Foreskin keratinocyte (primary cell): ENCODE measurements at places on chromosomes 4 and X. TPM values are rescaled to one million over a fixed set of nuclear protein-coding genes. Genes with fewer than 3 reads are reported as not detected.

- DNase-seq, result peak; percentile 9
Measured at GRCh38 chr4:109298279-109299010, 4.0 kb downstream of the COL25A1 start.

GRCh38 chrX:87006561-87006960 lies 511.0 kb upstream of the KLHL4 start:
- no peak for DNase-seq

GRCh38 chrX:151030845-151031244 lies 47.7 kb downstream of the HMGB3 start:
- no peak for DNase-seq

GRCh38 chr4:41132055-41132683 lies 82.2 kb downstream of the APBB2 start:
- peak; percentile 62 for DNase-seq

DNA sequence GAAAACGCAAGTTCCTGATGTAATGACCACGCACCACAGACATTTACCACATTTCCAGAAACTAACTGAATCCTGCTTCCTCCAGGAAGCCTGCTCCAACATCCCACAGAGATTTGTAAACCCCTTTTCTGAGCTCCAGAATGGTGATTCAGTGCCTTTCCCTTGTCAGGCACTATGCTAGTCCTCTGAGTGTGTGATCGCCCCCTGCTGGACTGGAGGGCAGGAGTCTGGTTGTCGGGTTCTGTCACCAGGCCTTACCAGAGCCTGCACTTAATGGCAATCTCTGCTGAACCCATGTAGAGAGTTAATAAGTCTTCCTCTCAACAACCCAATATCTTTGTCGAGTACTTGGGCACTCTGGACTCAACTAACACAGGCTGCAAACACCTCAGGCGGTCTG lies 14.5 kb upstream of the KDM5C start:
- no peak for DNase-seq

DNA sequence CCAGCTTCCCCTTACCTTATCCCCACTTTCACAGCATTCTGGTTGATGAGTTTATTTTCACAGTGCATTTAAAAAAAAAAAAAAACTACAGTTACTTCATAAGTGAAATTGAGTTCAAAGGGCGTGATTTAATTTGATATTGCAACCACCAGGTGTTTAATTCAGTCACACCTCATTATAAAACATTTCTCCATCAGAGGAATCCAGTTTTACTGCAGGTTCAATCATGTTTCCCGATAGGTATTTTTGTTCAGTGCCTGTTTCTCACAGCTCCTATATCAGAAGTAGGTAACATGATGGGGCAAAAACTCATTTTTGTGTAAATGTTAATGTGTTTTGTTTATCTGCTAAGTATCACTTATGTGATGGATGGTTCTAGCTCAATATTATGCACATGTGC lies 102.3 kb upstream of the PCDH7 start:
- peak; percentile 68 for DNase-seq

DNA sequence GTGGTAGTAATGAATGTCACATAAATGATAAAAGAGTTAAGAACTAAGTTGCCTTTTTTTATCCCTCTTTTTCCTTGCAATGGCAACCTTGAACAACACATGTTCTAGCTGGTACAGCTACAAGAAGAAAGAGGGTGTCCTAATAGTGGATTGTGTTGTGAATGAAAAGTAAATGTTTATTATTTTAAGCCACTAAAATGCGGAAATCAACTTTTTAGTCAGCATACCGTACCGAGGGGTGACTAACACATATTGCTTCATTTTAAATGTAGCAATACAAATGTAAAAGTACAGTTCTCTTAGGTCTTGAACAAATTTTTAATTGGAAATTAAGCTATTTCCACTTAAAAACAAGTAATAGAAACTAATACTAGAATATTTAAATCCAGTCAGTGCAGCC lies 17.7 kb upstream of the AP1AR start:
- DNase-seq, result no peak

DNA sequence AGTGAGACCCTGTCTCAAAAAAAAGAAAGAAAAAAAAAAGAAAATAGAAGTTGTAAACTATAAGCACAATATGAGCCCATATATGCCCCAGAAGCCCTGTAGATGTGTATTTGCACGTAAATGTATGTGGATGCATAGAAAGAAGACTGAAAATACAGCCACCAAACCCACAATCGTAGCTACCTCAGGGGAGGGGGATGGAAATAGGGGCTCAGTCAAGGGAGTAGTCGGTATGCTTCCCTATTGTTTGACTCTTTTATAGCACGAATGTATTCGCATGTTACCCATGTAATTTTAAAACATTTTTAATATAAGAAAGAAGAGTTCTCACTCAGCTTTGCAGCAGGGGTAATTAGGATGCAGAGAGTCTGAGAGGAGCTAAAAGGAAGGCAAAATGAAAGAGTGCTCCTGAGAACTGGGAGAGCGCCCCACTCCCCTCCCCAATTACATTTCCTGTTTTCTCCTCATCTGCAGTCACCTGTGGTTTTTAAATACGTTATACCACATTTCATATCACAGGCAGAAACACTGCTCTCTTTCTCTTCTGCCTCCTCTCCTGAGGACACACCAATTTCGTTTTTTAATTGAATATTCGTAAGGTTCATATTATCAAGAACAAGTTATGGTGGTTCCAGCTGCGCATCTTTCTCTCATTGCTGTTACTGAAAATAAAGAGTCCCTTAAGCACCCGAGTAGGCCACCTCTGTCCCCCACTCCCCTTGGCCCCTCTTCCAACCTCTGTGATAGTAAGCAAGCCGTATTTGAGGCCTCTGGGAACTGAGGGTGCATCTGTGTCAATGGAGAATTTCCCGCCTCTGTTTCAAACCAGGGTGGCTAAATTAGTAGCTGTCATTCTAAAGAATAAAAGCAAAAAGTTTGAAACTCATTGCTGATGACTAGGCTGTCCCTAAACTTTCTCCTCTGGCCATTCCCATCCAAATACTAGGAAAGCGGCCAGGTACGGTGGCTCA lies 10.7 kb downstream of the SEPTIN6 start:
- no peak for DNase-seq

DNA sequence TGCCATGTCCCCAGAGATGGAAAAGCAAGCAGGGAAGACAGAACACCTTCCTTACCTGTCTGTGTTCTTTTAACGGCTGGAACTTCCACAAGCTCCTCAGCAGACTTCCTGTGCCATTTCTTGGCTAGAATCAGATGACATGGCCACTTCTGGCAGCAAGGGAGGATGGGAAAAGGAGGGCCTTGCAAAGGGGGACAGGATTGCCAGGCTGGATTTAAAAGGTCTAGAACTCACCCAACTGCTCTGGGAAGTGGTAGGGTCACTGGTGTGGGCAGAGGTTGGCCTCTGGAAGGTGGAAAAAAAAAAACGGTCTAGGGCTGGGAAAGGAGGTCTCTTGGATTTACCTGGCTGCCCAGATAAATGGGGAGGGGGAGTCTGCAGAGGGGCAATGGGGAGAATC lies 1.6 kb upstream of the USP11 start:
- DNase-seq, result no peak

- no peak for DNase-seq
Measured at GRCh38 chrX:15751155-15751819, 13.2 kb downstream of the CA5B start.

DNA sequence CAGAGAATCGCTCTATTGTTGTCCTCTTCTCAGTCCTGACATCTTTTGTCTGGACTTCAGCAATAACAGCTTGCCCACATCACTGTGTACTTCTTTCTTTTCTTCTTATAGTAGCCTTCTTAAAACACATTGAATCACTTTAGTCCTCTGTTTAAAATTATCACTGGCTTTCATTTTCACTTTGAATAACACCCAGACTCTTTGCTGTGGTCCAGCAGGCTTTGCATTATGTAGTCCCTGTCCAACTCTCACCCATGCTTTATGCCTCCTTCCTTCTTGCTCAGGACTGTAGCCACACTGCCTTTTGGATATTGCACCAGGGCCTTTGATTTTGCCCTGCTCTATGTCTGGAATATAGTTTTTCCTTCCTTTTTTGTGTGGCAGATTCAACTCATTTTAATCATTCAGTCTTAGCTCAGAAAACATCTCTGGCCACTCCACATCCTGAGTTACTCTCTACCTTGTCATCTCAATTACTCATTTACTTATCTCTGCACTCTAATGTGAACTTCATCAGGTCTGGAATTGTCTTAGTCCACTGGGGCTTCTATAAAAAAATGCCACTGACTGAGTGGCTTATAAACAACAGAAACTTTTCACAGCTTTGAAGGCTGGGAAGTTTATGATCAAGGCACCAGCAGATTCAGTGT lies 168.2 kb downstream of the C4orf33 start:
- DNase-seq, result no peak

DNA sequence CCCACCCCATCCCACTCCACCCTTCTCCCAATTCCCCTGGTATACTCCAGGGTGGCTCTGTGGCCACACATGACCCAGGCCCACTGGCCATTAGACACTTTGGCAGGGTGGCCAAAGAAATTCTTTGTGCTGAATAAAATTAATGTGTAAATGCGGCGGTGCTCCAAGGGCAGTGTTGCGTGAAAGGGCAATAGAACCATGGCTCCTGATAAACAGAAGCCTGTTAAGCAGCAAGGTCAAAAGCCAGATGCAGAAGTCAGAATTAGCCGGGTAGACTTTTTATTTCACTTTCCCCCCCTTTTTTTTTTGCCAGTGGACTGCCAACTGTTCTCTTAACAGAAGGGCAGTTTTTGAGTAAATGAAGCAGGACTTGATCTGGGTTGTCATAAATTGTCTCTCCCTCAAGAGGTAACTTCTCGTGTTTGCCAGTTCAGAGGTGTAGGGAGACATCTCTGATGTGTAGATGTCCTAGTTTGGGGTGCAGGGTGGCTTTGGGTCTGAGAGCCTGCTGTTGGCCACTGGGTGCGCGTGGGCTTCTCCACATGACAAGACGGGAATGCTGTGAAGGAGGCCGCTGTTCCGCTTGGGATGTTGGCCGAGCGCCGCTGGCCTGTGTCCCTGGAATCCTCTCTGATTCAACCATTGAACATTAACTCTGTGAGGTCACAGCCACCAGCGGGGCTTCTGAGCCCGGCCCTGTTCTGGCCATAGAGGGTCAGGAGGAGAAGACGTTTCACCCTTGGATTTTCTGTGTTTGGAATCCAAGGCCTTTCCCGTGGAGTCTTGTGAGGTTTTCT lies 139.5 kb downstream of the TBL1X start:
- no peak for DNase-seq

DNA sequence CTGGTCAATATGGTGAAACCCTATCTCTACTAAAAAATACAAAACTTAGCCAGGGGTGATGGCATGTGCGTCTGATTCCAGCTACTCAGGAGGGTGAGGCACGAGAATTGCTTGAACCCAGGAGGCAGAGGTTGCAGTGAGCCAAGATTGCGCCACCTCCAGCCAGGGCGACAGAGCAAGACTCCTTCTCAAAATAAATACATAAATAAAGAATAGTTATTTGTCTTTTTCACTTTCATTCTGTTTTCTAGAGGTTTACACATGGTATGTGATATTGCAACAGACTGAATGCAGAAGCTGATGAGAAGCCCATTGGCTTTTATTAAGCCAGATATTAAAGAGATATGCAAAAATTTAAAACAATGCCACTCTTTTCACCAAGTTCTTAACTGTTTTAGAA lies 8.2 kb downstream of the KLHL15 start:
- no peak for DNase-seq

DNA sequence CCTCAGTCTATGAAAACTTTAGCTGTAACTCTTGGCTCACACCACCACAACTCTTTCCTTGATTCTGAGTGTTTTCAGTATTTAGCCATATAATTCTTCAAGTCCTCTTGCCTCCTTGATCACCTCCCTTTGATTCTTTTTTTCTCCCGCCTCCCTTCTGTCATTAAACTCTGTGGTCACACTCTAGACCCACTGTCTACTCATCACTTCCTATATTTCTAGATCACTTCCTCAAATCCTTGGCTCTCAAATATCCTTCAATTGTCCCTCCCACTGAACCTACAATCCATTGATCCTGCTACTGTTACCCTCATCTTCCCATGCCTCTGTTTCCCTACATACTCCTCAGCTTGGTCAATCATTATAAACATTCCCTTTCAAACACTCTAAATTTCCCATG lies 12.4 kb upstream of the CXXC4 start:
- no peak for DNase-seq

- DNase-seq, result peak; percentile 22
Measured at GRCh38 chr4:123790681-123791080, 394.1 kb downstream of the SPRY1 start.

DNA sequence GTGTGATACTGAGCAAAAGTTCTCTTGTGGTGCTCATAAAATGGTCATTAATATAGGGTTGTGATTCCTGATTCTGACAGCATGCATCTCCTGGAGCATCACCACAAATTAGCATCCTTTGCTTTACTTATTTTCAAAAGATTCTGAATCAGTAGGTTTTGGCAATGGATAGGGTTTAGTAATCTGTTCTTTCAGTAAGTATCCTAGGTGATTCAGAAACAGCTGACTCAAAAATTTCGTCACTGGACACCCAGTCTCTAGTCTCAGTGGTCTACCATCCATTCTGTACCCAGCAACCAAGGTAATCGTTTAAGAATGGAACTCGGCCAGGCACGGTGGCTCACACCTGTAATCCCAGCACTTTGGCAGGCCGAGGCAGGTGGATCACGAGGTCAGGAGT lies 4.1 kb downstream of the CBLL2 start:
- peak; percentile 2 for DNase-seq

GPAT3 gene
- total RNA-seq, result 0.85 and 1.3 TPM in 2 replicates

NUP62CL gene
- total RNA-seq, result 2.9 and 4.3 TPM in 2 replicates

PHKA2 gene
- total RNA-seq, result 17.2 and 17.5 TPM in 2 replicates

STAP1 gene
- not detected in 2 replicates for total RNA-seq

PABPC4L gene
- 1.6 and 1.9 TPM in 2 replicates for total RNA-seq
